ENCODE measurements at places on chromosomes 2 and 18.

- no peak for DNase-seq
Measured at GRCh38 chr2:231727621-231728020, 19.3 kb downstream of the PTMA start.

DNA sequence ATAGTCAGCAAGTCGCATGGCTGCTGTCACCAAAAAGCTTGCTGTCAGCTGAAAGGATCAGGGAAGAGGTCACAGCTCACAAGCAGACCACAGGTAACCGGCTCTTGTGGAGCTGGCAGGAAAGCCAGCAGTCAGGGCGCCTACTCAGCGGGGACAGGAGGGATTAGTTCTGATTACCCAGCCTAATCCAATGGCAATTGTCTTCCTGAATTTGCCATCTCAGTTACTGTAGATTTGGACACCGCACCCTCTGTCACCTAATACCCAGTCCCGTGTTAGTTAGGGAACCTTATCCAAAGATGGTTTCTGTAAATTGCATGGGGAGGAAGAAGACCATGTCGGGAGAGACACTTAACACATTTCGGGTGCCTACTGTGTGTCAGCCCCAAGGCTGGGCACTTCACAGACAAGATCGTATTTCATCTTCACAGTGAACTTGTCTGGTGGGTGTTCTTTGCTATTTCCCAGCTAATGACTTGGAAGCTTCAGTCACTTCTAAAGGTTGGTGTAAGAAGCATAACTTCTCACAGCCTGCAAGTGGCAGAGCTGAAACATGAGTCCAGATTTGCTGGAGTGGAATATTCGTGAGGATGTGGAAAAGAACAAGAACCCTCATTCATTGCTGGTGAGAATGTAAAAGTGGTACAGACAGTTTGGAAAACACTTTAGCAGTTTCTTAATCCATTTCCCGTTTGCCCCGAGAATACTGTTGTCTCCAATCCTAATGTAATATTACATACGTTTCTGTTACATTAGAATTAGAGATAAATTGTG, 9.9 kb downstream of the ALPK2 start:
- no peak for DNase-seq

DNA sequence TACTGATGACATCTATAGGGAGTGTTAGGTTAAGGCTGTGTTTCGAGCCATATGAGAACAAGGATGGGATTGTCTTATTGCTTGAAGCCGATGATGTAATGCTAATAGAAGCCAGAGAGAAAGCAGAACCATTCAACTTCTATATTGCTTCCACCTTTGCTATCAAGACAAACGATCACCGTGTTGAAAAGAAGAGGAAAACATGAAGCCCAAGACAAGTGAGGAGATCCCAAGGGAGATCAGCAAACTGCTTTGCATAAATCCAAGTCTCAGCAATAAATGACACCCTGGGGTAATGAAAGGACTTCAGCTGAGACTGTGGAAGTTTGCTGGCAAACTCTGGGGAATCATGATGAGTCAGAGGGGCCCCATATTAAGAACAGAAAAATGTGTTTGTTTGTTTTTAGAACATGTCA, 206.2 kb downstream of the NCKAP5 start:
- DNase-seq: peak; percentile 29

- no peak for DNase-seq
Measured at GRCh38 chr2:73952499-73953446, 26.1 kb downstream of the DGUOK start.

GRCh38 chr2:17958466-17959092, 80.1 kb downstream of the KCNS3 start:
- no peak for DNase-seq

DNA sequence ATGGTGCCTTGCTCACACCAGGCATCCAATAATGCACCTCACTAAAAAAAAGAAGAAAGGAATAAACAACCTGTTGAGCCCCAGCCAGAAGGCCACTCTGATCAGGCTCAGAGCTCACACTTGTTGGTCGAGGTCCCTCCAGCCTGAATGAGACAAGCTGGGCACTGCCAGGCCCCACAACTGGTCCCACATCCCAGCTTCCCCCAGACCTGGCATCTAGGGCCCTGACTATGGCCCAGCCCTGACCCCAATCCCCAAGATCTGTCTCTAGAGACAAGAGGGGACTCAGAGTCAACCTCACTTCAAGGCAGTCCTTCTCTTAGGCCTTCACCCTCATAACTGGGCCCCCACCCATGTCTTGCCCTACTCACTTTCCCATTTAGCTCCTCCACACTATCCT, 22.4 kb downstream of the TEX51 start:
- no peak for DNase-seq

- DNase-seq: no peak
Measured at GRCh38 chr2:101830555-101830954, 133.0 kb downstream of the MAP4K4 start.

DNA sequence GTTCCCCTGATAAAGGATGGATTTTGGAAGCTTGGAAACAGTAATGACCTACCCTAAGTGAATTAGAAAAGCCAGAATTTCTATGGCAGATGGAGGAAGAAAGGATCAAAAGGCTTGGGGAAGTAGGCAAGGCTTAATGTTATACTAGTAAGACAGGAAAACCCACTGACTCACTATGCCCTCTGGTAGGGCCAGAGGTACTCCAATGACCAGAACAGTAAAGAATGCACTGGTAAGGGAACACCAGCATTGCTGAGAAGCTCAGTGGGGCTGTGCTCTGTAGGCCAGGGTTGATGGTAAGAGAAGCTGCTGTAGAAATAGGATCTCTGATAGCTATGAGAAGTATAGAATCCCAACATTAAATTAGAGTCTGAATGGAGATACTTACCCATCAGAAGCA, 126.4 kb downstream of the GFPT1 start:
- DNase-seq: no peak

- no peak for DNase-seq
Measured at GRCh38 chr18:11866329-11866728, 15.1 kb downstream of the CHMP1B start.

DNA sequence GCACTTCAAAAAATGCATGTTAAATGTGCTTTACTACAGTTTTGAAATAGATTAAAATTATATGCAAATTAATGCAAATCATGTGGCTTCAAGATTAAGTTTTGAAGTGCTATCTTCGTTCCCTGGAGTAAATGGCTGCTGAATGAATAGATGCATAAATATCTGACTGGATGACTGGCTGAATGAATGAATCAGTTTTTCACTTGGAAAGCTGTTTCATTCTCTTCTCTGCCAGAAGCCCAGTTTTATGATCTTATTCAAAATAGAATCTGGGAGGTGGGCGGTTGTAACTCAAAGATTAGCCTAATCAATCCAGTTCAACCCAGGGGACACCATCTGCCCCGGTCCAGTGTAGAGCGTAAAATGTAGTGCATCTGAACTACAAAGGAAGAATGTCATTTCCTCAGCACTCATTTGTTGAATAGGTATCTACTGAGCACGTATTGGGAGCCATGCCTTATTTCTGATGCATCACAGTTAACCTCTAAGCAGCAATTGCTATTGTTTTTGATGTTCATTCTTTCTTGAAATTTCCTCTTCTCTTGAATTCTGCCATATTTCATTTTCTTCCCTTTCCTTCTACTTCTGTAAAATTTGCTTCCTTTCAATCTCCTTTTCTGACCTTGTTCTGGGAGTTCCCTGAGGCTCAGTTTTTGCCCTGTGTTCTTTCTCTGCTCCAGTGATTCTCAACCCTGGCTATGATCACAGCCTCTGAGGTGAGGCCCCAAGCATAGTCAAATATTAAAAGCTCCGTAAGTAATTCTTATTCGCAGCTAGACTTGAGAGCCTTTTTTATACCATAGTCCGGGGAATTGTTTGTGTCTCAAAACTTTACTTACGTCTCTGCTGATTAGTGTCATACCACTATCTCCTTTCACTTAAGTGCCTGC, 282.7 kb downstream of the PARD3B start:
- peak; percentile 70 for DNase-seq

- DNase-seq: no peak
Measured at GRCh38 chr2:191401287-191401686, 156.1 kb downstream of the MYO1B start.

GRCh38 chr2:223887127-223887526, 49.7 kb upstream of the AP1S3 start:
- no peak for DNase-seq

DNA sequence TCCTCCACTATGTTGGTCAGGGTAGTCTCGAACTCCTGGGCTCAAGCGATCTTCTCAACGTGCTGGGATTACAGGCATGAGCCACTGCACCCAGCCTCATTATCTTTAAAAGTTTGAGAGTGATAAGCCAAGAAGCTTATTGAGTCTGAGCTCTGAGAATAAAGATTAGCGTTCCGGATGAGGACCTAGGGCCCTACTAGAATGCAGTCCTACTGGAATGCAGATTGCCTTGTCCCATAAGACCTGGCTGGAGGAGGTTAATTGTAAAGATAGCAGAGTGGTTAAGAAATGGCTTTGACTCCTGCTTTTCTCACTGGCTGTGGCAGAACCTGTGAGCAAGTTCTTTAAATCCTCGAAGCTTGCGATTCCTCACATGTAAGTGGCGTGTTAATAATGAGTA, 4.0 kb downstream of the VWA3B start:
- no peak for DNase-seq

DNA sequence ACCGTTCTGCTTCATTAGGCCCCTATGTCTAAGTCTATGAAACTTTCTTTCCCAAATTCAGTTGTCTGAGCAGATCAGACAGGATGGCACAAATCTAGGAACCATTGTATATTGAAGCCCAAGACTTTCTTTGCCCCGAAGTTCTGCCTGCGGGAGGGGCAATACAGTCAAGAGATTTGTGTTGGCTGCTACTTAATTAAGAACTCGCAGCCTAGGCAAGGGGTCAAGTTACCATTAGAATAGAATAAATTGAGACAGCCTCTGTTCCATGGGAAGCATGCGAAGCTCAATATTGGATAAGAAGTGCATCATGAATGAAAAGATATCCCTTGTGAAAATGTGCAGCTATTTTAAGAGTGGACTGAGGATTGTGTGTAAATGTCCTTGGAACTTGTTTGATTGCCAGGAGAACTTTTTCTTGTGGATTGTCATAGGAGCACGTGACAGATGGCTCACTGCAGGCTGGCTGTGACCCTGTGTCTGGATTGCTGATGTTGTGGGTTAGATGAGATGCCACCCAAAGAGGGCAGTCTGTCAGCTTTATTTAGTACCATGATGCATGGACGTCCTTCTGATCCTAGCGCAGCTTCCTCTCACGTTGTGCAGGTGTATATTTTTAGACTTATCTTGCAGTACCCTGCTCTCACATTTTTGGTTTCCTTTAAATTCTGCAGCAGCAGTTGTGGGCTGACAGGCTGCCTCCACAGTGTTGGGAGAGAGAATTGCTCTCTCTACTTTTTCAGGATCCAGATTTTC, 30.9 kb downstream of the HAUS1 start:
- DNase-seq: peak; percentile 6

DNA sequence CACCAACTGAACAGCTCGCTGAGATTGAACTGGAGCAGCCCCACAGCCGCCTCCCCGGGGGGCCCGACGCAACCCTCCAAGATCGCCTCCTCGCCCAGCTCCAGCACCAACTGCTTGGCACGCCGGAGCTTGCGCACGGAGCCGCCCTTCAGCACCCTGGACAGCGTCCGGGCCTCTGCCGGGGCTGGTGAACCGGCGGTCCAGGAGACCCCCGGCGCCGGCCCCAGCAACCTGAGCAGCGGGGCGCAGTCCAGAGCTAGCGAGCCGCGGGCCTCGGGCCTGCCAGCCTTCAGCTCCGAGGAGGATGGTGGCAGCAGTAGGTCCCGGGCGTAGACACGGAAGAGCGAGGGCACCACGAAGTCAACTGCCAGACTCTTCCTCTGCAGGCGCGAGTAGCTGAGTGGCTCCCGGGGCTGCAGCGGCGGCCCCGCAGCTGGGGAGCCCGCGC, 1.2 kb downstream of the ALK start:
- DNase-seq: no peak

DNA sequence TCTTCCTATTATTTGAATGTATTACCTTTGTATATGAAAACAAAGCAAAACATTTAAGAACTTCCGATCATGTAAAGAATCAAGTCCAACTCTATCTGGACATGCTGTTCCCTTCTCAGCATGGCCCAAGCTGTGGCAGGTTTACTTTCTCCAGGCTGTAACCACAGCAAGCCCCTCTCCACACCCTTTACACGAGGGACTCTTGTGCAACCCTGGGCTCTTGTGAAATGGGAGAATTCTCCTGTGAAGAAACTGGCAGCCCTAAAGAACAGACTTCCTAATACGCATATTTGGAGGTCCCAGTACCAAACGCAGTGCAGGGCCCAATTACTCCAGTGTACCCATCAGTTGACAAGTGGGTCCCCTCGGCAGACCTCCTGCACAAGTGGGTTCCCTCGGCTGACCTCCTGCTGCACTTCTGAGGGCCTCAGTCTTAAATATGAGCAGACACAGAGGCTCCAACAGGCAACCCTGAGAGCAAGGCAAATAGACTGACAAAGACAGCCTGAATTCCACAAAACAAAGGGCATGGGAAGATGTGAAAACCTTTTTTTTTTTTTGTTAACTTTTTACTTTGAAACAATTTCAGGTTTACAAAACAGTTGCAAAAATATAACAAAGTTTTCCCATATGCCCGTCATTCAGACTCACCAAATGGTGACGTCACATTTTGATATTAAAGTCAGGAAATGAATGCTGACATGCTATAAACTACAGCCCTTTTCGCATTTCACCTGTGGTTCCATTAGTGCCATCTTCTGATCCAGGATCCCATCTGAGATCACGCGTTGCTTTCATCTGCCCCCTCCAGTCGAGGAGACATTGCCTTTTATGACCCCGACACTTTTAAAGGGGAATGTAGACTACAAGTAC, 78.2 kb downstream of the FBXO15 start:
- no peak for DNase-seq

DNA sequence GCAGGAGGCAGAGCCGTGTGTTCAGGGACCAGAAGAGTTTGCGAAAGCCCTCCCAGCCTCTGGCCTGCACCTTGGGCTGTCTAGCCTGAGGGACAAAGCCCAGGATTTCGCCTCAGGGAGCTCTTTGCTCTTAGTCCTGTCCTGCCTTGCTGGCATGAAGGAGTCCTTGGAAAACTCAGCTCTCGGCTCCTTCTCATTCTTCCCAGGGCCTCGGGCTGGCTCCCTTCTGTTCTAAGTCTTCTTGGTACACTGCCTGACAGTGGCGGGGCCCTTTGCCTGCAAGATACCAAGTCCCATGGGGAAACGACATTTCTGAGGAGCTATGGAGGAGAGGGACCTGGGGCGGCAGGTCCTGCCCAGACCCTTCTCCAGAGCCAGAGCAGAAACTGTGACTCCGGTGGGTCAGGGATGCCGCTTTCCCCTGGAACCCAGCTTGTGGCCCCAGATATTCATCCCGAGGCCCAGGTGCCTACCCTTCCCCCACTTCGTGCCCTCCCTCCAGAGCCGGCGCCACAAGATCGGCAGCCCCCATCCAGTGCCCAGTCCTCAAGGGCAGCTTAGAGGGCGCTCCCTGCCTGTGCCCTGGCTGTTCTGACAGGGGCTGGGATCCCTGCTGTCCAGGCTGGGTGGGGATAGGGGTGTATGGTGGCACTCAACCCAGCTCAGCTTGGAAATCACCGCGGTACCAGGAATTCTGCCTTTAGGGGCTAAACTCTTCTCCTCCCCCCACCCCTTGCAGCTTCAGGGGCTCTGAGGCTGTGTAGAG, 5.5 kb upstream of the CYP26B1 start:
- no peak for DNase-seq
